ENCODE measurements at places on chromosomes 5 and 9.

DNA sequence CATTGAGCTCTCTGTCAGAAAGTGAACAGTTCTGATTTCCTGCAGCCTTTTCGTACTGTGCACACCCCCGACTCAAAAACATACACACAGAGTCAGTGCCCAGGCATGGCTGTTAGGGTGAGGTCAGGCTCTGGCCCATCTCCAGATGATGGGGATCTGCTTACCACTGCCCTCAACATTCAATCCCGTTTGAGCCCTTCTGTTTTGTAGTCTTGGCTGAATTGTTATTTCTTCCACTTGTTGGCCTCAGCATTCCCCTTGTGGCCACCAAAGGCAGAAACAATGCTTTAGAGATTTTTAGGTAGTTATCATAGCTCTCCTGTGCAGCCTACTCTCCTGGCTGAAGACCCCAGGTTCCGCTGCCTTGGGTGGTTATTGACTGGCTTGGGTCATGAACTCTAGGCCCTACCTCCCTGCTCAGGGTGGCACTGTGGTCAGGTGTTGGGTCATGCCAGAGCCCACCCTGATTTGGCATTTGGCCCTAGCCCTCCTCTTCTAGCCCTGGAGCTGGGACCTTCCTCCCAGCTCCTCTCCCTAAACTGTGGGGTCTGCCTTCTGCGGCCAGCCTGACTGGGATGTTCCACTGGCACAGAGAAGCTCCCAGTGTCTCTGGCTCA is 7.8 kb upstream of the MYOZ3 start:
- no peak for DNase-seq

- no peak for DNase-seq
Observed at GRCh38 chr5:107099506-107099905, 571.2 kb downstream of the EFNA5 start.

GRCh38 chr5:179700401-179700918 is 1.7 kb downstream of the CANX start:
- no peak for DNase-seq

- DNase-seq = no peak
Observed at GRCh38 chr5:143652108-143652700, 159.8 kb upstream of the HMHB1 start.

DNA sequence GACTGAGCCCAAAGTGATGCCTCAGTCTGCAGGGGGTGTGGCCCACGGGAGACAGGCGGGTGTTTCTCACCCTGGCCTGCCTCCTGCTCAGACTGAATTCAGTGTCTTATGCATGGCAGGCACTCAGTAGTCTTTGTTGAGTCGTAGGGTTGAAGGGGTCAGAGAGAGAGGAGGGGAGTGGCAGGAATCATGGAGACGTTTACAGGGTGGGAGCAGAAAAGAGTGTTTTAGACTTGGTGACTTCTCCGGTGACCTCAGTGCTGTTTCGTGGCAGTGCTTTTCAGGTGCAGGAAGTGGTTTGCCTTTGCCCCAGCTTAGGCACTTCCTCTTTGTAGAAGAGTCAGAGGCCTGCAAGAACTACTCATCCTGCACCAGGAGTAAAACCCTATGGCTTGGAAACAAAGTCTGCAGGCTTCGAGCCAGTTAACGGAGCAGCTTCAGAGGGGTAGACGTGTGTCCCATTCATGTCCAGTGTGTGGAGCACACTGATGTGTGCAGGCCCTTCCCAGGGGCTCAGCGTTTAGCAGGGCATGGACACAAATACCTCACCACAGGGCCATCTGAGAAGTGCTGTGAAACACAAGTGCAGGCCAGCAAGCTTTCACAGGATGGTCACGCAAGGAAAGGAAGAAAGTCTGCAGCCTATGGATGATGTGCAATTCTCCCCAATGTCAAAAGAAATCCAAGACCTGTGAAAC is 24.5 kb upstream of the SEMA4D start:
- no peak for DNase-seq

GRCh38 chr5:115599502-115599901 is 2.8 kb downstream of the TICAM2 start:
- DNase-seq = no peak

GRCh38 chr9:127358023-127358535 is 38.9 kb upstream of the SLC2A8 start:
- no peak for DNase-seq

DNA sequence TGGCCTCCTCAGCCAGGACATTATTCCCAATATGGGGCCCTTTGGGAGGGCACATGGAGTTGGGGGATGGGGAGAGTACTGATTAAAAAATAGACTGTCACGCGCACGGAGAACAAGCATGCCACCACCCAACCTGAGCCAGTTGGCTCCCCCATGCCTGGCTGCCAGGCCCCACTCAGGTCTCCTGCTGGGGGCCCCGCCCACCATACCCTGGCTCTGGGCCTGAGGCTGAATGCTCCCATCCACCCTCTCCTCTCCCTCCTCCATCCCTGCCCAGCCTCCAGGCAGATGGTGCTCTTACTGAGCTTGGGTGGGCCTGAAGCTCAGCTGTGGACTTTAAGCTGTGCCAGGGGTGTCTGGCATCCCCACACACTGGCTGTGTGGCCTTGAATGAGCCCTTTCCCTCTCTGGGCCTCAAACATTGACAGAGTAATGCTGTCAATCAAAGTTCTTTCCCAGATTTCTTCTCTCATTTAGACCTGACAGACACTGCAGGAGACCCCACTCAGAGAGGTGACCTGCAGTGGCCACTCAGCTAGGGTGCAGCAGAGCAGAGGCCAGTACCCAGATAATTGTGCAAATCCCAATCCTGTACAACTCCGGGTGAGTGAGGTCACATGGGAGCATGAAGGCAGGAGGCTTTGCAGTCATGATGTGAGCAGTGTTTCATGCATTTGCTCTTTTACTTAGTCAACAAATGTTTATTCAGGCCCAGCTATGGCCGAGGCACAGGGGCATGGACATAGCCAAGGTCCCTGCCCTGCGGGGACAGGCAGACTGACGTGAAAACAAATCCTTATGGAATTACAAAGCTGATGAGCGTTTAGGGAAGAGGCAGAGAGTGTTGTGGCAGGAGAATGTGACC is 9.8 kb upstream of the SYNPO start:
- no peak for DNase-seq

- DNase-seq = no peak
Observed at GRCh38 chr9:137278061-137278701, 655 bp downstream of the TOR4A start.

GRCh38 chr9:5002811-5003210 is 17.7 kb downstream of the JAK2 start:
- DNase-seq = no peak

DNA sequence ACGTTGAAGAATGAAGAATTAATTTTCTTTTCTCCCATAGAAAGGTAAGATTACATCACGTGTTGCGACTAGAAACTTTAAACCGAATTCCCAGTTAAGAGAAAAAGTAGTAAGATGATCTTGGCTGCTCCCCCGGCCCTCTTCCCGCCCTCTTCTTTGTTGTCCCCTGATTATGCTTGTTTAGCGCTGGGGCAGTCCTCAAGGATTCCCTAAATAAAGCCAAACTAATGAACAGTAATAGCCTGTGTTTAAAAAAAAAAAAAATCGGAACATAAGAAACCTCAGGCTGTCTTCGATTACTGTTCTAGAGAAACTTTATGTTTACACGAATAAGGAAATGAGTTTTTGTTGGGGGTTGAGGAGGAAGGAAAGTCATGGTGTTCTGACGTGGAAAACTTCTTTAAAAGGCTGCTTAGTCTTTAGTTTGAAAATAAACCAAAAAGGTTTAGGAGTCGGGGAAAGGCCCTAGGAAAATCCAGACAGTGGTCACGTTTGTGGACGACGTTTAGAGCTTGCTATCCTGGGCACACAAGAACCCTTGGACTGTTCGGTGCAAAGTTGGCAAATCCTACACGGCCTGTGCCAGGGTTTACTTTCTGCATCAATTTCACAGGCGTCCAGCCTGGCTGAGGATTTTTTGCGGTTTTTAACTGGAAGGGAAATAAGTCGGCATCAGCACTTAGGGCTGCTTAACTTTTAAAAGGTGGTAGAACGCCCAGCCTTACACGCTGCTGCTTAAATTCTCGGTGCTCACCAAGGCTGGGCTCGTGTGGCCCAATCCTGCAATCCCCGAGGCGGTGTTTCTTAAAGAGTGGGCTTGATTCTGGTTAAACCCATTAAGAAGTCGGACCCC is 1.1 kb upstream of the MAT2B start:
- DNase-seq = no peak

DNA sequence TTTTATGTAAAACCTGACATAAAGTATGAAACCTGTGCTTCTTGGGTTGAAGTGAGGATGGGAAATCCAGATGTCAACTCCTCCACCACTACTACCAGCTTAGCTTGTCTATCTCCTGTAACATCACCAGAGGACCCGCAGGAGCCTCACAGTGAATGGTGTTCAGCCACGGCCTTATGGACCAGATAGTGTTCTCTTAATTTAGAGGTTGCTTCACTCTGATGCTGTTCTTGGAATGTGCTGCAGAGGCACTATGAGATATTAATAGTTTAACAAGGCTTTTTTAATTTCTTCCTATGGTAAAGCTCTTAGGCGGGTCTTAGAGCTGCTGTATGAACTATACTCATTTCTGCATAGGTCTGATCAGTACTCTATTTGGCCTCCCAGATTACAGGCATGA is 27.9 kb downstream of the NFX1 start:
- DNase-seq = no peak

DNA sequence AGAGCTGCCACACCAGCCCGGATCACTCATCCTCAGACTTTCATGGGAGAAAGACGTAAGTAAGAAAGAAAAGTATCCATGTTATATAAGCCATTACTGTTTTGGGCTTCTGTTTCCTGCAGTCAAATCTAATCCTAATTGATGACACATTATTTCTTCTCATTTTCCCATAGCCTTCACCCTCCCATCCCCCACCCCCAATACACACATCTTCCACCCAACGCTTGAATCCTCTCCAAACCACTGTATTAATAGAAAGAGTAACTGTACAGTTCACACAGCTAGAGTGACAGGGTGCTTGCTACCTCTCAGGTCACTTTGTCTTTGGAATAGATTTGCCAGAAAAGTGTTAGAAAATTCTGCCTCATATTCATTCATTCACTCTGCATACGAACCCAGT is 69.3 kb upstream of the IL17B start:
- DNase-seq = no peak

DNA sequence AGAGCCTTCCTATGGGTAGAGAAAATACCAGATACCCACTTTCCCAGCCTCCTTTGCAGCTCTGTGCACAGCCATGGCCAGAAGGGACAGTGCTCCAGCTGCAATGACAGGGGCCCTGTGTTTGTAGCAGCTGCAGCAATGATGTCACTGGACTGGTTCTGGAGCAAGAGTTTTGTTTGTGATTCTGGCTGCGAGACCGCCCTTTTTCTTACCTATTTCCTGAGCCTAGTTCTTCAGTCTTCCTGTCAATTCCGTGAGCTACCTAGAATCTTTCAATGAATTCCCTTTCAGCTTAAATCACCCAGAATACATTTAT is 10.0 kb upstream of the BOD1 start:
- DNase-seq = no peak

DNA sequence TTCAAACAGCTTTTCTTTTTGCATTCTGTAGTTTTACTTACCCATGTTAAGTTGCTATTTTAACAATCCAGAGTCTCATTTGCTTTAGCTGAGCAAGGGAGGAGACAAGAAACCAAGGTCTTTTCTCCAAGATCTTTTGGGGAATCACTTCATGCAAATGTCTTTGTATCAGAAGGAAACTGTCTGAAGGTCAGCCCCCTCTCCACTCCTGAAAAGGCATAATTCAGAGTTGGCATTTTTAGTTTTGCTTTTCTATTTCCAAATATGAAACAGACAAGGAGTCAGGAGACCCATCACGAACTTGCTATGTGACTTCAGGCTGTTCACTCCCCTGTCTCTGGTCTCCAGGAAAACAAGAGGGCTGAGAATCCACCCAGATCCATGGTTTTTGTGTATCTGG is 12.3 kb upstream of the TNFSF15 start:
- no peak for DNase-seq

DNA sequence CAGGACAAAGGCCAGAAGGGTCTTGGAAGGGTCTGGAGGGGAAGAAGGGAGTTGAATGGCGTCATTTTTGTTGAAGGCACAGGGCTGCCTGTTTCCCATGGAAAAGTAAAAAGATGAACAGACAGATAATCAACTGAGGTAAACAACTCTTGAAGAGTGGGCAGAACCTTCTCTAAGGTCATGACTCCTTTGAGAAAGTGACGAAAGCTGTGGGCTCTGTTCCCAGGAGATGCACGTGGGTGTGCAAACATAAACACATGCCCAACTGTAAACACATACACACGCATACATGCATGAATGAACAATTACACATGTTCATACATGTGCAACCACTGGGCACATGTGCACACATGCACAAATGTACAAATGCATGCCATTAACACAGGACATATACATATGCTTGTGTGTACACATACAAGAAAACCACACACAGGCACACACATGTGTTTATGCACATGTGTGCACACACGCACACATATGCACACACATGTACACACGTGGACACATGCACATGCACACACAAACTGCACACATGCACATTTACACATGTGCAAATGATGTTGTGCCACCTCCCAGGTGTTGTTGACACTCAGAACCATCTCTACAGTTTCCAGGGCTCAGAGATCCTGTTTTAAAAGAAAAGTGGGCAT is 143.3 kb downstream of the GADD45G start:
- no peak for DNase-seq

- no peak for DNase-seq
Observed at GRCh38 chr5:42719034-42719433, 37.6 kb upstream of the CCDC152 start.

DNA sequence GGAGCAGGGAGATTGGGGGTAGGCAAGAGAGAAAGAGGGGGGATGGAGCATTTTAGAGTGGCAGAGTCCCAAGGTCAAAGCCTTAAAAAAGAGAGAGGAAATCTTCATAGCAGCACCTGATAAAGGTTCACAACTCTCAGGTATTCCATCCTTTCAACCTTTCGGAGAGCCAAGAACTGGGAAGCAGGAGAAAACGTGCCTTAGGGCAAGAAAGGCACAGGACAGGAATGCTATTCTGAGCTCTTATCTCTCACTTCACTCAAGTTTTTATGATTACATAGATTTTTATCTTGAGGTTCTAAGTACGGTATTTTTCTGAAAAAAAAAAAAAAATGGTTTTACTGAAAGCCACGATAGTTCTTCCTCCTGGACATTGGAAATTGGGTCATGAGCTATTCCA is 34.5 kb upstream of the SMAD5 start:
- DNase-seq = no peak

DNA sequence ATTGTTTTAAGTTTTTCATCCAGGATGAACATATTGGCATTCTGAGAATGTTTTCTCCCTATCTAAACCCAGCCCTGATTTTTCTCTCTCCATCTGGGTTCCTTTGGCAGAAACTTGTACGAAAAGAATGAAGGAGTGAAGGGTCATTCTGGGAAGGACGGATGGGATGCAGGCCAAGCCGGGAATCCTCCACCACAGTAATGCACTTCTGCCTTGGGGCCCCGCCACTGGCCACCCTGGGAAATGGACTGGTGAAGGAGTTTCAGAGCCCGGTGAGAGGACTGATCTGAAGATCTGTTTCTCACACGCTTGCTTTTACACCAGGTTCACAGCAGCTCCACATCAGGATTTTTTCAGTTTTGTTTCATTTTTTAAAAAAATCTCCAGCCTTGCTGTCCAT is 554.8 kb downstream of the BNC2 start:
- DNase-seq = no peak
